ENCODE measurements at places on chromosomes 6 and 20. TPM values are rescaled to one million over a fixed set of nuclear protein-coding genes. Genes with fewer than 3 reads are reported as not detected.

The TDRD6 gene
- not detected for total RNA-seq

The PAX1 gene
- total RNA-seq, result not detected

GRCh38 chr6:35240838-35241801 is 18.4 kb upstream of the ZNF76 start:
- peak; percentile 84 for DNase-seq

GRCh38 chr6:149499066-149499465 is 14.3 kb upstream of the ZC3H12D start:
- DNase-seq, result no peak

DNA sequence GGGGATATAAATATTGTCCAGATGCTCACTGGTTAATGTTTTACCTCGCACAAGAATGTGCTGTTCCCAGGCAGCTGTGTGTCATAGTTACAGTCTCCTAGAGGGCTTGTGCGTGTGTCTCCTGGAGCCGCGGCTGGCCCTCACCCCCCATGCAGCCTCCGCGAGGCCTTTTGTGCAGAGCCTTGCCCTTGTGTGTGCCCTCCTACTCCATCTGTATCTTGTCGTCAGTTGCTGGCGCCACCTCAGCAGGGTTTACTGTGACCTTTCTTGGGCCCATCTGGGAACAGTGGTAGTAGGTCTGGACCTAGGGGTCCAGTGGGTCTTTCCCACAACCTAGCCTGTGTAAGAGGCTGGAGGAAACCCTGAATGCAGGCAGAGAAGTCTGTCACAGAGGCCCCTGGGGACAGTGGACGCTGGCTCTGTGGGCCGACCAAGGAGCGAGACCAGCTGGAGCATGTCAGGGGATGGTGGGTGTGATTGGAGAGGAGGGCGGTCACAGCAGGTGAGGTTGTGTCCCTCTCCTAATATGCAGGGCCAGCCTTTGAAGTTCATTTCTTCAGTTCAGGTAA is 35.2 kb downstream of the PPP1R14C start:
- no peak for DNase-seq

All from activated CD4-positive, alpha-beta memory T cell treated with anti-CD3 and anti-CD28 coated beads for 36 hours (primary cell).